Stomach (tissue), 19 donors: ENCODE measurements at places on chromosomes 5 and 9. TPM values are rescaled to one million over a fixed set of nuclear protein-coding genes. Genes with fewer than 3 reads are reported as not detected.

DNA sequence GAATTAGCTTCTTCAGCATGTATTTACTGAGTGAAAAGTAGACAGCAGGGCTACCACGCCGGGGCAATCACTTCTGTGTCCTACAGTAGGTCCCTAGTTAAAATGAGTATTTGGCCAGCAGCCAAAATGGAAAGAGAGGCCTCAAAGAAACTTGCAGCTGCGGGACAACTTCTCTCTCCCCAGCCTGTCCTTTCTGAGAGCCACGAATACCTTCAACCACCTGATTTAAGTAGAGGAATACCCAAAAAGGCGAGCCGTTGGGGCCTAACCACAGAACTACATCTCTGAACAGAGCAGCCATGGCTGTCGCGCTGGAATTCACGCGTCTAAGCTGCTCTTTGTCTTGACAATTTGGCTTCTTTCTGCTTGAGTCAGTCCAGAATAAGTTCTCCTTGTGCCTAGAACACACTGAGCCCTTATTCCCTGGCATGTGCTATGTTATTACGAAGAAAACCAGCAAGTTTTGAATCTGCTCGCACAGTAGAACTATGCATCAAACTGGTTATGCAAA lies 43.8 kb upstream of the GOLPH3 start:
- H3K4me1 ChIP-seq: no peaks in the 10 kb centered on the region
- no peak overlapping the region for H3K27ac ChIP-seq
- no peaks in the 10 kb centered on the region for H3K27me3 ChIP-seq
- H3K36me3 ChIP-seq: no peaks in the 10 kb centered on the region

DNA sequence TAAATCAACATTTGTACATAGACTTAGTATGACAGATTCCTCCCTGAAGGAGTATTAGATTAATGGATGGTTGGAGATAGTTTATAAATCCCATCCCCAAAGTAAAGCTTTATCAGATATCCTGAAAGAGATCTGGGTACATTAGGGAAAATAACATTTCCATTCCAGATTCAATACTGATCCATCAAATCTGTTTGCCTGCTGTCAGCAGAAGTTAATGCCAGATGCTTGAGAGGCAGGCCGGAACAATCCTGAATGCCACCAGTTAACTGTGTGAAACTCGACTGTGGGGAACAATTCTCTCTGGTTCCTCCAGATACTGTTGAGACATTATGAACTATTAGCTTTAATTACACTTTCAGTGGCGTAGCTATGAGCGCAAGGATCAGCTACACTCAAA lies 1166.8 kb downstream of the MAT2B start:
- no peak overlapping the region for H3K4me3 ChIP-seq

CKMT2 gene
- not detected for total RNA-seq

NR4A3 gene
- total RNA-seq: 0.58 TPM

DNA sequence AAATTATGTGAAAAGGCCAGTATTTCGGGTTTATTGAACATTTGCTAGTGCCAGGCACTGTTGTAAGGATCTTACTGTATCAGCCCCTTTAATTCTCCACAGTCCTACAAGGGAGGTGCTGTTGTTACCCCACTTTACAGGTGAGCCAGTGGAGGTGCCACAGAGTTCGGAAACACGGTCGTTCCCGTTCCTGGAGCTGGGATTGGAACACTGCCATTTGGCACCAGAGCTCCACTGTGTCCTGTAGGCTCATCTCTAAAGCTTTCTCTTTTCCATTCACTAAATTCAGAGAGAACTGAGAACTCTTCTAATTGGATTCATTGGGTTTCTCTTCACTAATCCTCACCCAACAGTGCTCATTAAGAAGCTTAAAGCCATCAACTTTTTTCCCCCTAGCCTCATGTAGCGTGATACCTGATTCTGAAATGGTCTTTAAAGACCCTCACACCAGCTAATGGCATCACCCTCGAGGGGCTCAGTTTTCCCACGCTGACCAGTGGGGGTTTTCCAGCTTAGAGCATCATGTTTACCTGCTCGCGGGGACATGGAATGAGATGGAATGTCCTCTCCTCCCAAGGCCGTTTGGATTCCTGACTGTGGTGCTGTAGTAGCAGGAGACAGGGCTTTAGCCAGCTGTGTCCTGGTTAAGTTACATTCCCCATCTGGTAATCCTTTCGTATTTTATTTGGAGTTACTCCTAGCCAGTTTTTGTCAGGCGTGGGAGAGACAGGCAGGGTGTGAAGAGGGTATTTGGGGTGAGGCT lies 5.8 kb downstream of the ERGIC1 start:
- peak; percentile 60 for DNase-seq
- H3K4me1 ChIP-seq: peaks cover 81% of the 10 kb centered on the region
- H3K27me3 ChIP-seq: no peaks in the 10 kb centered on the region
- H3K27ac ChIP-seq: peak overlapping the region; percentile 47

GRCh38 chr5:108420158-108420557 lies 38.3 kb upstream of the FBXL17 start:
- DNase-seq: no peak
- H3K36me3 ChIP-seq: no peaks in the 10 kb centered on the region
- no peaks in the 10 kb centered on the region for H3K4me1 ChIP-seq
- H3K27me3 ChIP-seq: peaks cover 2% of the 10 kb centered on the region

DNA sequence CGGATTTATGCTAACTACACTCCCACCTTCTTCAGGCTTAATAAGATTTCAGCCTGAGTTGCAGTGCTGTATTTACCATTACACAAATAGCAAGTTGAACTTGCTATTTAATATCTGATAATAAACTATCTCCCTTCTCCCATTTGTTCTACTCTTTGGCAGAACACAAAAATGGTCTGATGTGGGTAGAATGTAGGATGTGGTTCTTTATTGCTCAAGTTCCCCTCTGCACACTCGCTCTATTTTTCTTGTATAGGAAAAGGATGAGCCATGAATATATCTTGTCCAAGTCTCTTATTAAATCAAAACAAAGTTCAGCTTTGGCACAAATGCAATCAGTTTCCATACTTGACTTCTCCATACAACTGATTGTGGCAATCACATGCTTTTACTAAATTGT lies 37.2 kb upstream of the KIF2A start:
- H3K27ac ChIP-seq: no peak overlapping the region
- no peak for DNase-seq
- no peaks in the 10 kb centered on the region for H3K36me3 ChIP-seq
